ENCODE measurements at places on chromosomes 5 and 9.

DNA sequence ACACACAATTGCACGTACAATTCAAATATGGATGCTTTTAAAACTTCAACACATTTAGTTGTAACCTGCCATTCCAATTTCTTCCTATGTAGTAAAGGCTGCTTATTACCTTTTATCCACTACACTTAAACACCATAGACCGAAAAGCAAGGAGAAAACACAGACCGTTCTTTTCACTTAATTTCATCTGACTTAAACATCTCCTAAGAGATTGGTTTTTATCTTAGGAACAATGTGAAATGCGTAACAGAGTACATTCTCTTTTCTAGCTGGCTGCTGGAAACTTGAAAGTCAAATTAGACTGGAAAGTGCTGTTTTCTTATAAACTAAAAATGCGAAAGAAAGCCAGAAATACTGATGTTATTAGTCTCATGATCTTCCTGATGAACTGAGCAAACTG lies 241.8 kb downstream of the MLLT3 start:
- no peaks in the 10 kb centered on the region for H3K36me3 ChIP-seq
- H3K27ac ChIP-seq = no peak overlapping the region
- no peak for ATAC-seq

DNA sequence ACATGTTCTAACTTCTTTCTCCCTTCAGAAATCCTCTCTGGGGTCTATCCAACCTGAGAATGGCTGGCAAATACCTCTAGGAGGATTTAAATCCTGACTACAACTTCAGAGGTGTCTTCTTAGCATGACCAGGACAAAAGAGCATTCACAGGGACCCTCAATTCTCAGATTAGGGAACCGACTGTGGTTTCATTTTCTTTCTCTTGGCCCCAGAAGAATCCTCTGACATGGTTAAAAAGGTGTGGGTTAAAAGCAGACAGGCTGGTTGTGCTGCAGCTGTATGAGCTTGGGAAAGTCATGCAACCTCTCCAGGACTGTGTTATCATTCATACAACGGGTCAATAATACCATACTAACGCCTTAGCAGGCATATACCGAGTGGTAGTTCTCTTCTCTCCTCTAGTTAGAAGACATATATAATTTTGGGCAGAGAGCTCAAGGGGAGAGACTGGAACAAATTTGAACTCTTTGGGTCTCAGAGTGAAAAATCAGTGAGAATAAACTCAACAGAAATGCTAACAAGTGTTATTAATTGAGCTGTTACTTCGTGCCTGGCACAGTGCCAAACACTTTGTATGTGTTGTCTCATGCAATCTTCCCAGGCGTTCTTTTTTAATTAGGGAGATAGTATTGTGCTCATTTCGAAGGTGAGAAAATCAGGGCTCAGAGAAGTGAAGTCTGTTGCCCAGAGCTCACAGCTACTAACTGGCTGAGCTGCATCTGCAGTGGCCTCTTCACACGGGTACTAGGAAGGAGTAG lies 35.2 kb downstream of the INSYN2B start:
- peaks cover 27% of the 10 kb centered on the region for H3K4me1 ChIP-seq
- no peak for ATAC-seq
- peak overlapping the region; percentile 53 for H3K27ac ChIP-seq
- peaks cover 41% of the 10 kb centered on the region for H3K36me3 ChIP-seq
- H3K4me3 ChIP-seq = no peak overlapping the region
- H3K27me3 ChIP-seq = no peaks in the 10 kb centered on the region

DNA sequence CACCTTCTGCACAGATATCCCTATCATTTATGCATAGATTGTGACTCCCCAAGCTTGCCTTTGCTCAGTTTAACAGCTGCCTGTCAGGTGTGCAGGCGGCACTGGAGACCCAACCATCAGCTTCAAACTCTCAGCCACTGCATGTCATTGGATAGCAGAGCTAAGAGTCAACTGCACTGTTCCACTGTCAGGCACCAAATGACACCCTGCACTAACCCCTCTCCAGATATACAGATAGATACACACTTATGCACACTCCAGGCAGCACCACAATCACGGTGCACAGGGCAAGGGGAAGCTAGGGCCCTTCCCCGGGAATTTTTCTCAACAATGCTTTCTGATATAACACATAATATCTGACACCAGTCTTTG lies 142.3 kb downstream of the BNC2 start:
- no peaks in the 10 kb centered on the region for H3K36me3 ChIP-seq
- no peak overlapping the region for H3K4me3 ChIP-seq
- H3K27ac ChIP-seq = no peak overlapping the region
- ATAC-seq = no peak
- H3K4me1 ChIP-seq = no peaks in the 10 kb centered on the region

- no peak overlapping the region for H3K27ac ChIP-seq
- no peak for ATAC-seq
- H3K4me1 ChIP-seq = peaks cover 13% of the 10 kb centered on the region
These were observed 276.2 kb downstream of the HSPA4 start for GRCh38 chr5:133327946-133328401.

DNA sequence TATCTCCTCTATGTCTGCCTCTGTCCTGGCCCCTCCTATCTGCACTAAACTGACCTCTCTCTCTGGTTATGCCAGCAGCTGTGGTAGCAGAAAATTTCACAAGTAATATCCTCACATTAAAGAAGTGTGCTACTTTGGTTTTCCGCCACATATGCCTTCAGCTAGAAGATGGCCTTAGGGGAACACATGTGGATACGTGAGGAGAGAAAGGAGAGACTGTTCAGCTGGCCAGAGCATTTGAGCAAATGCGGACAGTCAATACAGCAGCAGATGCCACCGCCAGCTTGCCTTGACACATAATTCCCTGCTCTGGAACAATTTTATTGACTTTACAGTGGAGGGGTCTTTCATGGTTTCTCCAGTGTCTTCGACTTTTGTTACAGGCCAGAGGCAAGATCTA lies 434.6 kb downstream of the TAF11L14 start:
- H3K4me3 ChIP-seq = no peak overlapping the region
- H3K27me3 ChIP-seq = no peaks in the 10 kb centered on the region
- no peak for ATAC-seq
- H3K36me3 ChIP-seq = no peaks in the 10 kb centered on the region
- H3K4me1 ChIP-seq = no peaks in the 10 kb centered on the region

- peaks cover 50% of the 10 kb centered on the region for H3K27me3 ChIP-seq
- ATAC-seq = no peak
- no peaks in the 10 kb centered on the region for H3K36me3 ChIP-seq
- H3K4me3 ChIP-seq = no peak overlapping the region
- peaks cover 26% of the 10 kb centered on the region for H3K4me1 ChIP-seq
- H3K27ac ChIP-seq = no peak overlapping the region
These were observed 291.5 kb downstream of the ZSWIM6 start for GRCh38 chr5:61623401-61624069.

DNA sequence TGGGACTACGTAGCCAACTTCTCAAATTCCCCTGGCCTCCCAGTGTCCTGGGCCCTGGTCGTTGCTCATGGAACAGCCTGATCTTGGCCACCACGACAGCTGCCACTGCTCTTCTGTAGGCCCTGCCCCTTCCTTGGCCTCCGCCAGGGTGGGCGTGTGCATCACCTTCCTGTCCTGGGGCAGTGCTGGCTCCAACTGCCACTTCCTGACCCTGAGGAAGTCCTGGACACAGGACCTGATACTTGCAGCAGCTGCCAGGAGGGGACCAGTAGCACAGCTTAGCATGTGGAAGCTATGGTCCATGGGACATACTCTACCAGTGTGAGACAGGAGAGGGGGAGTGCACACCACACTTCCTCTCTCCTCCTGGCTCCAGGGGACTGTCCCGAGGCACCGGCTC lies 145.2 kb downstream of the TENT4A start:
- H3K27ac ChIP-seq = no peak overlapping the region
- no peaks in the 10 kb centered on the region for H3K4me1 ChIP-seq
- no peaks in the 10 kb centered on the region for H3K36me3 ChIP-seq
- H3K4me3 ChIP-seq = no peak overlapping the region
- ATAC-seq = peak; percentile 38
- H3K27me3 ChIP-seq = peaks cover 16% of the 10 kb centered on the region

DNA sequence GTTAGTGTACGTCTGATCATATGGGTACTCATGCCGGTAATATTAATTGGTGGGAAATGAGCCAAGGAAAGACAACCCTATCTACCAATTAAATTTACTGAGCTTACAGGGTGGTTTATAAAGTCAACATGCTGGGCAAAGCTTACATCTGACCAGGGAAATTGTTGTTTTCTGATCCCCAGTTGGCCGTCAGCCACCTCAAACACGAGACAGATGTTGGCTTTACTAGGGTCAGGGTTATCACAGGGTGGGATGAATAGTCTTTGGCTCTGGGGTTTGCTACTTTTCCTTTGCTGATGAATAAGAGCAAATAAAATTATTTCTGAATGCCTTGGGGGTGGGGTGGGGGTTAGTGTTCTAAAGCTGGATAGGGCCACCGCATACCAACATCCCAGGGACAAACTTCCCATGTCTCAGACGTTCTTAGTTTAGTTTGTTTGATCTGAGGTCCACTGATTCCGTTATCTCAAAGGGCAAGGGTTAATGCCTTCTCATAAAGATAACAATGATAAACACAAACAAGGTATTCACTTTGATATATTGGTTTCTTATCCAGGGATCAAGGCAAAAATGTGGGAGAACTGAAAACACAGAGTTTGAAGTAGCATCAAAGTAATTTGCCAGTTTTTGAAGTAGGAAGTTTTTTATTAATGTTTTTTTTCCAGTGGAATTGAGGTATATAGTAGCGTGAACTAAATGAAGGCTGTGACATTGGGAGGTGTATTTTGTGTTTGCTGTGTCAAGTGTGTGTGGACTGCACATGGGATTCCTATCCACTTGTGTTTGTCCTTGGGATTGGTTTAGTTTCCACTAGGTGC lies 109.1 kb upstream of the RPS23 start:
- H3K27me3 ChIP-seq = peaks cover 15% of the 10 kb centered on the region
- no peaks in the 10 kb centered on the region for H3K36me3 ChIP-seq
- no peaks in the 10 kb centered on the region for H3K4me1 ChIP-seq
- no peak for ATAC-seq
- H3K27ac ChIP-seq = no peak overlapping the region

- no peak overlapping the region for H3K4me3 ChIP-seq
- ATAC-seq = no peak
- H3K27ac ChIP-seq = no peak overlapping the region
- no peaks in the 10 kb centered on the region for H3K36me3 ChIP-seq
- H3K27me3 ChIP-seq = peaks cover 23% of the 10 kb centered on the region
- H3K4me1 ChIP-seq = no peaks in the 10 kb centered on the region
These were observed 231.0 kb downstream of the ARHGEF28 start for GRCh38 chr5:73856997-73857396.

DNA sequence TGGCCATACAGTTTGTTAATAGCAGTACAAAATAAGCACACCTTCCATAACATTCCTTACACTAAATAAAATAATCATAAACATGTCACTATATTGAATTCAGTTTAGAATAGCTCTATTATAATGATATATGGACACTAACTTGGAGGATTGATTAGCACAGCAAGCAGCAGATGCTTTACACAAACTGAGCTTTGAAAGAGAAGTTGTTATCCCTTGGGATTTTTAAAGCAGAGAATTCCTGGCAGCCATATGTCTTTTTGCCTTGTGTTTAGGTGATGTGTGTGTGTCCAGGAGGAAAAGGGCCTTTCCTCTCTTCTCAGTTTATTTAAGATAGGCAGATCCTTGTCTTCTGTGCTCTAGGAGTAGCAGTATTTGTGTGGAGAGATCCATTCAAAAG lies 232.2 kb upstream of the GRIN3A start:
- no peak overlapping the region for H3K27ac ChIP-seq
- no peak overlapping the region for H3K4me3 ChIP-seq
- no peaks in the 10 kb centered on the region for H3K4me1 ChIP-seq
- H3K36me3 ChIP-seq = no peaks in the 10 kb centered on the region

GRCh38 chr5:27172693-27173092 lies 134.3 kb upstream of the CDH9 start:
- ATAC-seq = no peak
- no peaks in the 10 kb centered on the region for H3K27me3 ChIP-seq
- H3K4me3 ChIP-seq = no peak overlapping the region
- no peak overlapping the region for H3K27ac ChIP-seq
- no peaks in the 10 kb centered on the region for H3K36me3 ChIP-seq
- H3K4me1 ChIP-seq = no peaks in the 10 kb centered on the region

DNA sequence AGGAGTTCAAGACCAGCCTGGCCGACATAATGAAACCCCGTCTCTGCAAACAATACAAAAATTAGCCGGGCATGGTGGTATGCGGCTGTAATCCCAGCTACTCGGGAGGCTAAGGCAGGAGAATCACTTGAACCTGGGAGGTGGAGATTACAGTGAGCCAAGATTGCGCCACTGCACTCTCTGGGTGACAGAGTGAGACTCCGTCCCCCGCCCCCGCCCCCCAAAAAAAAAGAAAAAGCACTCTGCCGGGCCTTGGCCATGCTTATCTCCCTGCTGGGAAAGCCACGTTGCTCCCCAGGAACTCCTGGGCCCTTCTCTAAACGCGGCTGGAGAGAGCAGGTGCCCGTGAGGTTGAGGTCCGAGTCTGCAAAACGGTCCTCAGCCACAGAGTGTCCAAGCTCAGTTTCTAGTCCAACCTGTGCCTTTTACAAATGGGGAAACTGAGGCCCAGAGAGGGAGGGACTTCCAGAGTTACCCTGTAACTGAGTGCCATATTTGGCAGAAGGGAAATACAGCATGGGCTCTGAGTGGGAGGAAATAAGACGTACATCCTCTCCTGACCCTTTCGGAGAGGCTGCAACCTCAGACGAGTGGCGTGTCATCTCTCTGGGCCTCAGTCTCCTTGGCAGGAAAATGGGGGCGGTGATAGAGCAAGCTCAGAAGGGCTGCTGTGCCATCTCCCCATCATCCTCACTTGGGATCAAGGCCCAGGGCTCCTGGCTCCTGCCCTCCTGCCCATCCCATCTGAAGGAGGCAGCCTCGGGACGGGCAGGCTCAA lies 6.6 kb upstream of the PHYHD1 start:
- H3K27ac ChIP-seq = no peak overlapping the region
- peaks cover 18% of the 10 kb centered on the region for H3K4me1 ChIP-seq
- no peaks in the 10 kb centered on the region for H3K27me3 ChIP-seq
- ATAC-seq = no peak

GRCh38 chr9:130310456-130310855 lies 44.9 kb downstream of the HMCN2 start:
- H3K36me3 ChIP-seq = no peaks in the 10 kb centered on the region
- no peak overlapping the region for H3K27ac ChIP-seq
- ATAC-seq = no peak
- H3K4me1 ChIP-seq = peaks cover 5% of the 10 kb centered on the region

- H3K4me1 ChIP-seq = no peaks in the 10 kb centered on the region
- H3K36me3 ChIP-seq = no peaks in the 10 kb centered on the region
- H3K4me3 ChIP-seq = no peak overlapping the region
- no peak for ATAC-seq
These were observed 39.8 kb downstream of the ACOT12 start for GRCh38 chr5:81354093-81354492.
